ENCODE measurements at places on chromosomes 4 and X.

DNA sequence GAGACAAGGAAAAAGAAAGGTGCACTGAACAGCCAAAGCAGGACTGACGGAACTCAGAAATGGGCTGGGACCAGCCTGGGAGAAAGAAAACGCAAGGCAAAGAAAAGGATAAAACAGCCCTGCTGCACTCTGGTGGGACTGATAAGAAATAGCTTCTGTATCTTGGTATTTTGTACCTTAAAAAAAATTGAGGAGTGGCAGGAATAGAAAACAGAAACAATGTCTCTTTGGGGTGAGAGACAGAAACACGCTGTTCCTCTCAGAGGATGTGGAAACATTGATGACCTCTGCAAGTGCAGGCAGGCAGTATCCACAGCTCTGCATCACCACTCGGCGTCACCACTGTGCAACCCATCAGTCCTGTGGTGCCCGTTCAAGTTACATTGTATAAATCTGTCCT is 152.5 kb upstream of the SPRY1 start:
- ATAC-seq = peak; percentile 53

DNA sequence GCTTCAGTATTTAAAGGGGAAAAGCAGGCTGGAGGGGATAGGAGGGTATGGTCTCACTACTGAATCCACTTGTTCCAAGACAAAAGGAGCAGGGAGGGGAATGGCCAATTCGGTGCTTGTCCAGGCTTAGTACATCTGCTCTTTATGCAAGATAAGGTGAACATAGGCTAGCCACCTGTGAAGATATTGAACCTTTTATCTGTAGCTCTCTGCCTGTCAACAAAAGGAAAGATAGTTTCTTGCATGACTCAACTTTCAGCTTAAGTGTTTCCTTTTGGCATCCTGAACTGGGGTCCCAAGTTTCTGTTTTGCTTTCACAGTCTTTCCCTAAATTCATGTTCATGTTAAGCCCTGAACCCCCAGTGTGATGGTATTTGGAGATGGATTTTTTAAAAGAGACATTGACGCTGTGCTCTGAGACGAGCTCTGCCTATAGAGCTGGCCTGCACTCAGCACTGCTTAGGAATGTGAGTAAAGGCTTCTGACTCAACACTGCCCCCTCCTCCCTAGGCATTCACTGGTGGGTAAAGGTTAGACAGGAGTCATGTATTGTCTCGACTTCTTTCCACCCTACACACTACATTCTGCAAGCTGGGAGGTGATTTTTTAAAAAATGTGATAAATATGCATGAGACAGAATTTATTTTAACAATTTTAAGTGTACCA is 28.2 kb downstream of the FAM149A start:
- no peak for ATAC-seq

DNA sequence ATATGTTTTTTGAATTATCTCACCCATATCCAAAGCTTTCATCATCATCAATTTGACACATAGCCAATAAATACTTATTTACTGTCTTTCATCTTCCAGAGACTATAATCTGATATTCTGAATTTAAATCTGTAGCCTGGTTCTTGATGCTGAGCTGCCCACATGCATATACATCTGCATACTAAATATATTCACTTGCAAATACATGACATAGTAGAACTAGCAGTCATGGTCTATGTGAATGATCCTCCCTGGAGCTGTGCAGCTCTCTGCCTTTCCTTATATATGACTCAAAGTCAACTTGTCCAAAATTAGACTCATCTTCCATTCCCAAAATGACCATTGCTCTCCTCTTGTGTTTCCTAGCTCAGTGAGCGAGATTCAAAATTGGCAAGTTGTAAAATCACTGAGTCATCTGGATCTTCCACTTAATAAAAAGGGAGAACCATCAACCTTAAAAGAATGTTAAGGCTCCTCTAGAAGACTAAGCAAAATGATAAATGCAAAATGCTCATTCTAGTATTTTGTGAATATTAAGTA is 448.2 kb downstream of the PPARGC1A start:
- ATAC-seq = no peak

DNA sequence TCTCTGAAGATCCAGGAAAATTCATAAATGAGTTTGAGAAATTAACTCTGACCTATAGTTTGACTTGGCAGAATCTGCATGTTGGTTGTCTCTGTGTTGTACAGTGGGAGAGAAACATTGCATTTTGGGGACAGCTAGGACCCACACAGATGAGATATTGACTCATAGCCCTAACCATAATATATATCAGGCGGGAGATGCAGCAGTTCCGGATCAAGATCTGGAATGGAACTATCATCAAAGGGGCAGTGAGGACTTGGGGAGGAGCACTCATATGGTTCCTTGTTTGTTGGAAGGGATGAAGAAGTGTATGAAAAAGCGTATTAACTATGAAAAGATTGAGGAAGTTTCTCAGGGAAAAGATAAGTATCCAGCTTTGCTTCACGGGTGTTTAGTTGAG is 14.0 kb downstream of the CXCL2 start:
- no peak for ATAC-seq

DNA sequence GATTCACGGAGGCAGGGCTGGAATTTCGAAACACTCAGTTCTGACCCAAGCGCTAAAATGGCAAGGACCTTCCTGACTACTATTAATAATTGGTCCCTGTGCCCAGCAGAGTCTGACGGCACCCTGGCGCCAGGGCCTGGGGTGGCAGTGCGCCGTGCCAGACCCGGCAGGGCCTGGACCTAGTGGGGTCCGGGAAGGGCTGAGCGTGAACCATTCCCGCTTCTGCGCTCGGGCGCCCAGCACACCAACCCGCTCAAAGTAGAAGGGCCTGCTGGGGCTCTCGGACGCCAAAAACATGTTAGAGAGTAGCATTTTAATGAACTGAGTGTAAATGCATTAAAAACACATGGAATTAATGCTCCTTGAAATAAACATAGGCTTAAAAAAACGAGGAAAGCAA is 346.7 kb upstream of the SFRP2 start:
- no peak for ATAC-seq

- ATAC-seq = no peak
Observed at GRCh38 chrX:55129361-55129760, 40.5 kb downstream of the PAGE2 start.

All from stimulated activated memory B cell treated with anti-CD40 and anti-IgM and Interleukin-4, amounts not matched to agents 10 μg/mL and 1 μg/mL and 100 μg/mL, for 72 hours (primary cell).